ENCODE measurements at places on chromosomes 11 and 22.

- no peak for DNase-seq
Observed at GRCh38 chr11:96538622-96539021, 148.8 kb downstream of the JRKL start.

DNA sequence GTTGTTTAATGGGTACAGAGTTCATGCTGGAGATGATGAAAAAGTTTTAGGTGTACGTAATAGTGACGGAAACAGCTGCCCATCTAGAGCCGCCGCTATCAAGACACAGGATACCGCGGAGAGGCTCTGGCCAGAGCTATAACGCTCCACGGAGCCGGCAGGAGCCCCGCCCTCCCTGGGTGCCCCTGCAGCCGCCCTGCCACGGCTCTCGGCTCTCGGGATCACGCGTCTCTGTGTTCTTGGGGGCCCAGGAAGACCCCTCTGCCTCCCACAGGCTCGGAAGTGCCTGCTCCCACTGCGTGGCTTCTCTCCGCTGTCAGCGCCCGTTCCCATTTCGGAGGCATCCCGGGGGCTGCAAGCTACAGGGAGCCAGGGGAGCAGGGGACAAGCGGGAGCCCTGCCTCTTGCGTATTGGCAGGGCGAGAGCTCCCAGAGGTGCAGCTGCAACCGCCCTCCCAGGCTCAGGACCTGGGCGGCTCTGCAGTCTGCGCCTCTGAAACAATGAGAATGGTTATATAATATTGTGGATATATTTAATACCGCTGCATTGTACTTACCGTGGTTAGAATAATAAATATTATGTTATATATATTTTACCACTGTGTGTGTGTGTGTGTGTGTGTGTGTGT is 13.7 kb downstream of the GLYATL2 start:
- DNase-seq: no peak

GRCh38 chr11:77080643-77081210 is 14.0 kb downstream of the CAPN5 start:
- DNase-seq: no peak

DNA sequence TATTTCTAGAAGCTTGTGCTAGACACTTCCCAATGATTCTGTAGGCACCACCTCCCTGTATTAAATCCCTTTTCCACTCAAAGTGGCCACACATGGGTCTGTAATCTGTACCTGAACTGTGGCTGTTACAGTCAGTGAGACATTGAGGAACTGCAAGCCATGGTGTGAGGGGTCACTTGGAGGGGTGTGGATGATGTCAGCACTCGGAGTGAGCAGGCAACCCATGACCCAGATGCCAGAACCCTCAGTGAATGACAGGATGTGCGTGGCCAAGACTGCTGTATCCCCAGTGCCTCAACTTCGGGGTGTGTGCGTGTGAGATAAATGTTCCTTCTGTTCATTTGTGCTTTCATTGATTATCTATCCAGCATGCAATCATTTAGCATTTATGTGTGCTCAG is 14.7 kb upstream of the SHANK3 start:
- DNase-seq: no peak

- DNase-seq: no peak
Observed at GRCh38 chr11:123718469-123718868, 23.0 kb downstream of the ZNF202 start.

- no peak for DNase-seq
Observed at GRCh38 chr11:8056810-8057463, 24.1 kb upstream of the TUB start.

- DNase-seq: no peak
Observed at GRCh38 chr11:69664901-69665300, 10.3 kb downstream of the LTO1 start.
